Foreskin fibroblast (primary cell): ENCODE measurements at places on chromosomes 3 and 15.

GRCh38 chr3:4512895-4513616, 19.9 kb downstream of the ITPR1 start:
- no peak for DNase-seq

DNA sequence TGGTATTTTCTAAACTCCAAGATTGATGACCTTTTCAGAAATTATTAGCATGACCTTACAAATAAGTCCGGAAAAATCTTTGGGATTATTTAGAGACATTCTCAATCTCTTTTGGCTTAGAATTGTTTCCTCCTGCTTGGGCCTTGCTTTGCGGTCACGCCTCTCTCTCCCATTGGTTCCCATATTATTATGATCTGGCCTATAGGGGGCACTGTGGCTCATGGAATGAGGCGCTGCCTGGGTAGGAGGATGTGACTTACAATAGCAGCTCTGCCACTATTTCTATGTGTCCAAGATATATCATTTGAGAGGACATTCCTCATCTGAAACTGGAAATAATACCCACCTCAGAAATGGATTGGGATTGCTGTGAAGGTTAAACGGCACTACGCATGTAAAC, 464.9 kb downstream of the MFSD1 start:
- peak; percentile 48 for DNase-seq

- no peak for DNase-seq
Observed at GRCh38 chr3:178498871-178499270, 37.4 kb upstream of the KCNMB2 start.

GRCh38 chr3:197339841-197340520, 41.6 kb upstream of the DLG1 start:
- DNase-seq = peak; percentile 17

- DNase-seq = no peak
Observed at GRCh38 chr3:74075241-74075640, 450.5 kb upstream of the PDZRN3 start.

- DNase-seq = no peak
Observed at GRCh38 chr15:63044077-63044644, 1.6 kb downstream of the TPM1 start.

GRCh38 chr3:54026543-54026942, 95.8 kb upstream of the CACNA2D3 start:
- DNase-seq = no peak

DNA sequence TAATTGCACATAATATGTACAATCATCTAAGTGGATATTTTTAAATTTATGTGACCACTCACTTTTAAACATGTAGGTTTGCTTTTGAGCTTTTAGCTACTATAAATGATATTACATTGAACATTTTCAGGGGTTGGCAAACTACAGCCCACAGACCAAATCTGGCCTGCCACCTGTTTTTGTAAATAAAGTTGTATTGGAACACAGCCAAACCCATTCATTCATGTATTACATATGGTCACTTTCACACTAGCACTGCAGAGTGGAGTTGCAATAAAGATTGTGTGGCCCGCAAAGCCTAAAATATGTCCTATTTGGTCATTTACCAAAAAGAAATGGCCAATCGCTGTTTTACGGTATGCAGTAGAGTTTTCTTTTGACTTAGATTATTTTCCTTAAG, 21.2 kb downstream of the CMTM7 start:
- DNase-seq = no peak

DNA sequence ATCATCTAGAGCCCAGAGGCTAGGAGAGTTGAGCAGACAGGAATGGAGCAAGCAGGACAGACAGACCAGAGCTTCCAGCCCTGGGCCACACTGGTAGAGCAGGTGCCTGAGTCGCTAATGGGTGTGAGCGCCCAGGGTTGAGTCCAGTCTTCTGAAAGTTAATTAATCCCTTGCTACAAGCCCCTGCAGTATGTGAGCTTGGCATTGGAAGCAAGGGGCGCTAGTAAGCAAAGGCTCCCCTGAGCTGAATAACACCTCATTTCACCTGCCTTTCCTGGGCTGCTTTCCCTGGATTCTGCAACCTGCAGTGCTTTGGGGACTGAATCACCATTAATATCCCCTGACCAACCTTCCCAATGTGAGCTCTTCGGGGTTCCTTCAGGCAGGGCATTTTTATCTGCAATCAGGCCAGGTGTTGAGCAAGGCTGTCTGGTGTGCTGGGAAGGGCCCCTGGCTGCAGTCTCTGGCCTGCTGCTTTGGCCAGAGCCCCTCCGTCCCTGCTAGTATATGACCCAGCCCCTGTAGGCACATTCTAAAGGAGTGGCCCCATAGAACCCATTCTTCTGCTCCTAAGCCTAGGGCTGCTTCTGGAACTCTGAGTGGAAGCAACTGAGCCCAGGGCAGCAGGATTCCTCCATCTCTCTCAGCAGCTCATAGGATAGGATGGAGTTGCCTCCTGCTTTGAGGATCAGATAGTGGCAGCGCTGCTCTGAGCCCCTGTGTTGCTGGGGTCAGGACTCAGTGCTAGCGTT, 45.1 kb upstream of the EPHB1 start:
- no peak for DNase-seq

DNA sequence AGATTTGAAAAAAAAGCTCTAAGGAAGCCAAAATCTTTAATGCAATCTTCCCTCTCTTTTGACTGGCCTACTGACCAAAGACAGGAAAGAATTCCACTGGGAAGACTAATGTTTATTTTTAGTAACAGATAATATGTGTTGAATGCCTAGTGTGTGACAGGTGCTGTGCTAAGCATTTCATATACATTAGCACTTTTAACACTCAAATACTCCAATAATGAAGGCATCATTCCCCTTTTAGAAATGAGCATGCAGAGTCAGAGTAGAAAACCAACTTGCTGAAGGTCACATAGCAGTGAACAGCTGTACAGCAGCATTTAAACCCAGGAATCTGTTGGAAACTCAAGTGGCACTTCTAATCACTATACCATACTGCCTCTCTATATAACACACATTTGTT, 170.6 kb downstream of the MINAR1 start:
- DNase-seq = no peak

DNA sequence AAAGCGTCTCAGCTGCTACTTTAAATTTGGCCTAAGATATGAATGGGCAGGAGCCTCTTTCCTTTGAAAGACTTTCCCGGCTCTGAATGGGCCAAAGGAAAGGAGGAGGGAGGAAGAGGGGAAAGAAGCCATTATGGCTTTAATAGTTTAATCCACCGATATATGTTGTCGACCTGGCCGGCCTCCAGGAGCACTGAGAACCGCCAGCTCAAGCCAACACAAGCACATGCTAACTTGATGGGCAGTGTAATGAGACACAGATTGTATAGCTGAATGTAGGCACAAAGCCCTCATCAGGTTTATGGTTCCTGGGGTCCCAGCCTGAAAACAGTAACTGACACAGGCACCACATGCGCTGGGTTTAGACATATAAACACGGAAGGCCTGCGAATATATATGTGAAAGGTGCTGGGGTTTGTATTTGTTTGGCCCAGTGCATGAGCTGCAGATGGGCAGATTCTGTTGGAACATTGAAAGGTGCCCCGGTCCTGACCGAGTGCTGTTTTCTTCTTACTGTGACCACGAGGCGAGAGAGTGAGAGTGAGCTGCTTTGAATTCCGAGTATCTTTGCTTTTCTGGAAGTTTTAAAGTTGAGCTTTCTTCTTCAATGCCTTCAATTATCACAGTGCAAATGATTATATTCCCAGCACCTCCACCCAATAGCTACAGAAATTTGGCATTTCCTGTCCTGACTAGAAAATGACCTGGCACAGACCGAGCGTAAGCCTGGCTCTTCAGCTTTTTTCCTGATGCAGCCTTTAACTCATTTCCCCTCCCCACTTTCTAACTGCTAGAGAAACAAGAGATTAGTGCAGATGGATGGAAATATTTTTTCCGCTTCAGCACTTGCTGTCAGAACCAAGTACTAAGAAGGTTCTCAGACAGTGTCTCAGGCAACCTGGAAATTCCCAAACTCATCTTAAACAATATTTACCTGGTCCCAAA, 267.3 kb downstream of the RORA start:
- no peak for DNase-seq

DNA sequence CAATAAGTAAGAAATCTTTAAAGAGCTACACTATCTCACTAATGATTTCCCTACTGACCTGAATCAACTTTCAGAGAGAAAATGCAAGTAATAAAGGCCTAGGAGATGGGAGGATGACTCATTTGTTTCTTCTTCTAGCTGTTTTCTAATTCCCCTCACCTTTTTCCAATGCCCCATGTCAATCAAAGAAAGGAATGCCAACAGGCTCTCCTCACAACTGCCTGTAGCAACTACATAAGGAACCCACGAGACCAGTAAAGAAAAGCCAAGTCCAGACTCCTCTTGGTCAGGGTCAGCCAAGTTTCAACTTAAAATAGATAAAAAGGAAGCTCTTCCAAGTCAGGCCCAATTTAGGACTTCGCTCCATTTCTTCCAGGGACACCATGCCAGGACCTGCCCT, 201.9 kb downstream of the TNIK start:
- DNase-seq = peak; percentile 16
